ENCODE measurements at places on chromosomes 13 and 19.

DNA sequence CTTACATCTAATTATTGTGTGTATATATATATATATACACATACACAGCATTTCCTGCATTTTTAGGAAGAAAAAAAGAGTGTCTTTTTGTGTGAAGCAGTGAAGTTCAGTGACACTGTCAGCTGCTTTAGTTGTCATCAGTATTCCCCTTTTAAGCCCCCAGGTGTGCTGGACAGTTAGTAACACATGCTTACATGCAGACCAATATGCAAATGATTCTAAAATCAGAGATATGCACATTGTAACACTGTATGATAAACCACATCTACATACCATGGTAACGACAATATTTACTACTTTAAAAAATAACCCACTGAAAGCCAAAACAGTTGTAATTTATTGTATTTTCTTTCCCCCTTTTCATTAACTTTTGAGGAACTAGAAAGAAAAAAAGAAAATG is 16.8 kb downstream of the LHFPL6 start:
- no peak for DNase-seq

- DNase-seq: no peak
These were observed 954 bp upstream of the RASIP1 start for GRCh38 chr19:48741129-48741999.

DNA sequence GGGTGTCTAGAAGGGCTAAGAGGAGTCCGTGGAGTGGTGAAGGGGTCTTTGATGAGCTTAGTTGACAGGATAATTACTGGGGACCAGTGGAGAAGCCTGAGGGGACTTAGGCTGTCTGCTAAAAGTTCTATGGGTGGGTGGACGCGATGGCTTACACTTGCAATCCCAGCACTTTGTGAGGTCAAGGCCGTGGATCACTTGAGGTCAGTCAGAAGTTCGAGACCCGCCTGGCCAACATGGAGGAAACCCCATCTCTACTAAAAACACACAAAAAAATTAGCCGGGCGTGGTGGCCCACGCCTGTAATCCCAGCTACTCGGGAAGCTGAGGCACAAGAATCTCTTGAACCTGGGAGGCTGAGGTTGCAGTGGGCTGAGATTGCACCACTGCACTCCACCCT is 2.8 kb upstream of the GSK3A start:
- DNase-seq: no peak

DNA sequence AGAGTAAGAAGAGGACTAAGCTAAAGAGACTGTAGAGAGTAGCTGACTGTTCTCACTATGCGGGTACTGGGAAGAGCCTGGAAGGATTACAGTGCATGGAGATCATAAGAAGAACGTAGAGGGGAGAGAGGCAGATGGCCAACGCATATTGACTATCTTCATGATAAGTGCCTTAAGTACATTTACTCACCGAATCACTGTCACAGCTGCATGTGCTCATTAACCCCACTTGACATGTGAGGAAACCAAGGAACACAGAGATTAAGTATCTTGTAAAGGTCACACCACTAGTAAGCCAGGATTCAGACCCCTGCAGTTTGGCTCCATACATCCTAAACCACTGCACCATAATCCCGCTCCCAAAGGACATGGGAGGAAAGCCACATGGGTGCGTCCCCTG is 34.1 kb downstream of the SMAD9 start:
- DNase-seq: no peak

Data from stimulated activated CD4-positive, alpha-beta T cell treated with anti-CD3 and anti-CD28 coated beads, Interleukin-4, amount 100 ng/mL, for 48 hours (primary cell).